ENCODE measurements at places on chromosomes 7 and 10.

GRCh38 chr10:71598621-71599055, 120.9 kb downstream of the C10orf105 start:
- no peak for DNase-seq

- DNase-seq, result no peak
Observed at GRCh38 chr10:119031496-119032059, 2.1 kb downstream of the NANOS1 start.

DNA sequence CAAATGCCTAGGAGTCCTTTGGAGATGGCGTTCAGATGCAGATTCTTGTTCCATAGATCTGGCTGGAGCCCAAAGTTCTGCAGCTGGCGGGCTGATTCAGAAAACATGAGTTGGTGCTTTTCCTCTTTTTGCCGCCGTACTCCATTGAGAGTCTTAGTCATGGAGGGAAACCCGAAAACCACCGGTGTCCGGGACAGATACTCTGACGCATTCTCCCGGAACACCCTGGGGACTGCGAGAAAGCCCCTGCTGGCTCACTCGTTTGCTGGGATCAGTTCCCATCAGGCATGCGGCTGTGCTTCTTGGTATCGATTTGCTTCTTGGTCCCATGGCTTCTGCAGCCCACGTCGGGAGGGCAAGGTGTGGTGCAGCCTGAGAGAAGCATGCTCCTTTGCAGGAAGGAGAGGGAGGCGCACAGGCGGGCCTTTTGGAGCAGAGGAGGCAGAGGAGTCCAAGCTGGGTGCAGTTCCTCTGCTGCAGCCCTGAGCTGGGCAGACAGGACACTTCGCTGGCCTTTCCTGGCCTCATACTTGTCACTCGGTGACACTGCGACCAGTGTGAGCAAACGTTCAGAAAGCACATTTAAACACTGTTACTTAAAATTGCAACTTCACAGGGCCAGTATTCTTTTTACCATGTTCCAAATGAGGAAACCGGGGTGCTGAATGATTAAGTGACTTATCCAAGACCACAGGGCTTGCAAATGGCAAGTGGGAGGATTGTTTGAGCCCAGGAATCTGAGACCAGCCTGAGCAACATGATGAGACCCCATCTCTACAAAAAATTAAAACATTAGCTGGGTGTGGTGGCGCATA, 30.6 kb upstream of the PFKFB3 start:
- DNase-seq, result no peak

- DNase-seq, result peak; percentile 90
Observed at GRCh38 chr10:4947635-4948596, 15.3 kb upstream of the AKR1C1 start.

DNA sequence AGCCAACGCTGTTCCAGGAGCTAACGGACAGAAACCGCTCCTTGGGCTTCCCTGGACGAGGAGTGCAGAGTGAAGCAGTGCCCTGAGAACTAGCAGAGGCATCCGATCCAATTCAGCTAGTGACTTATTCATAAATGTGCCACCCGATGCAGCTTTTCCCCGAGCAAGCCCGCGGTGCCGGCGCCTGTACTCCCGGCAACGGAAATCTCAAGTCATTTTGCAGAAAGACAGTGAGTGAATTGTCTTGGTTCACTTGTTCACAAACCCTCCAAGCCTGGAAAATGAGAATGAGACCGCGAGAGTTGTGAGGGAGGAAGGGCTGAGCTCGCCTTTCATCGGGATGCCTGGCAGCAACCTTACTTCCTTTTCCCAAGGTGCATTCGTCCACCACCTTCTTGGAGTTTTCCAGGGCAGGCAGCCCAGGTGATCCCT, 87.5 kb downstream of the COBL start:
- peak; percentile 63 for DNase-seq

DNA sequence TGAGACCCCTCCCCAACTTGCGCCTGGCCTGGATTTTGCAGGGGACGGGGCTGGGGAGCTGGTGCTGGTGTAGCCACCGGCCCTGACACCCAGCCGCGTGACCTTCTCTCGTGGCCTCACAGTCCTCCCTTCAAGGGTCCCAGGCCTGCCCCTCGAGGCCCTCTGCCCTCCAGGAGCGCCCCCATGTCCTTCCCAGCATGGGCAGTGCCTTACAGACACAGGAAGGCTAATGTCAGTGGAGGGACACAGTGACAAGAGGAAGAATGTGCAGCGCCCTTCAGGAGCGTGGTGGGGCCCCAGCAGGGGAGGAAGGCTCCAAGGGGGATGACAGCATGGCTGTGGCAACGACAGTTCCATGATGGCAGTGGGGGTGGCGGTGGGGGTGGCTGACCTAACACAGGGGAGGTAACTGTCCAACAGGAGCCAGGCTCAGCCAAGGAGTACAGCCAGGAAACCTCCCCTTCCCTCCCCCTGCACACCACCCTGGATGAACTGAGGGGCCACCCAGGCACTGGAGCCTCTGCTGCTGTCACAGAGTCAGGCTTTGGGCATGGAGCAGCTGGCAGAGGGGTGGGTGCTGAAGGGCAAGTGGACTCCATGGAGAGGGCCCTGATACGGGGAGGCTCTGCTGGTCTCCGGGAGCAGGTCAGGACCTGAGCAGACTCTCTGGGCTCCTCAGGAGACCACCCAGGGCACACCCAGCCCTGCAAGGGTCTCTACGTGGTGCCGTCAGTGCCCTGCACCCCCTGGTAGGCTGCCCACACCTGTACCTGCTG, 76.0 kb upstream of the RET start:
- DNase-seq, result no peak

DNA sequence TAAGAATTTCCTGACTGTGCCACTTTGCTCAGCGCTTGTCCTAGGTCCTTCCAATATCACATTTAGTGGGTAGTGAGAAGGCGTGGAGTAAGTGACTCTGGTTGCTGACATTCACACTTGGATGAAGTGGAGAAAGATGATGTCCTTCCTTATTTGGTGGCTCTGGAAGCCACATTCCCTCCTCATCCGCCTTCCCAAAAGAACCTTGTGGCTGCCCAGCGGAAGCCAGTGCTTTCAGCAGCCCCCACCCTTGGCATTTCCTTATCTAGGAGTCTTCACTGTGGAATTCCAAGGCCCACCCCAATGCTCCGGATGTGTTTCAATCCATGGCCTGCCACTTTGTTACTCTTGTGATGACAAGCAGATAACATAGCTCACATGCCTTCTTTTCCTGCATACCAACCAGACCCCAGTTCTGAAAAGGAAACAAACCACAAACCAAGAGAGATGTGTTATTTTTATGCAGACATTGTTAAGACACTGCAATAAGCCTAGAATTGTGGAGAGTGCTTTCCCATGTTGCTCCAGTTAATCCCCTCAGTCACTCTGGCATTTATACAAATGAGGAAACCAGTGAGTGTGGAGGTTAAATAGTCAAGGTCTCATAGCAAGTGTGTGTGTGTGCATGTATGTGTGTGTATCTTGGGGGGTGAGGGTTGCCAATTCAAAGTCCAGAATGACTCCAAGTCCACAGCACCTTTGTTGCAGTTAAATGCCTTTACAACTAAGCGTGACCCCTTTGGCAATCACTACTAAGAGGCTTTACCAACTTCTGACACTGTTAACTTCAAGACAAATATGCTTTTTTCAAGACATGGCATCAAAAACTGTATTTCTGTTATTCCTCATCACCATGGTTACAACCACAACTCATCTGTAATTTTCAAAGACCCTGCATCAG, 10.3 kb upstream of the ANKRD1 start:
- no peak for DNase-seq

DNA sequence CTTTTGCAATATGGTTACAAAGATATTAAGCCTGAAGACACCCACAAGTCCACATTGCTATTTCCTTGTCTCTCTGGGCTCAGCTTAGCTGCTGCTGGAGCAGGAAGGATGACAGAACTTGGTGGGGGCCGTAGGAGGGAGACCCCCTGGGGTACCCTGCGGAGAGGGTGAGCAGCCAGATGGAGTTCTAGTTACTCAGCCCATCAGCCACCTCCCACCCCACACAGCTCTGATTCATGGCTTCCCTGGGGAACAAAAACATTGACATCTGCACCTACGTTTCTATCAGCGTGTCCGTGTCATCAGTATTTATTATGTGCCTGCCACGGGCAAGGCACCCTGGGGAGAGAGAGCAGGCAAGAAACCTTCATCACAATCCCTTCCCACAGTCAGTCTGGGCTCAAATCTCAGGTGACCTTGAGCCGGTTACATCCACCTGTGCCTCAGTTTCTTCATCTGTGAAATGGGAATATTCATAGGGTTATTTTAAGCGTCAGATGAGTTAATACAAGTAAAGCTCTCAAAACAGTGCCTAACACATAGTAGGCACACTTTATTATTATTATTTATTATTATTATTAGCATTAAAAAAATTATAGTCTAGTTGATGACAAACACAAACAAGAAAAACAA, 131.5 kb downstream of the C10orf105 start:
- no peak for DNase-seq

- no peak for DNase-seq
Observed at GRCh38 chr10:92420546-92421275, 129.7 kb downstream of the MARCHF5 start.

- DNase-seq, result peak; percentile 22
Observed at GRCh38 chr10:114427124-114427852, 23.0 kb upstream of the AFAP1L2 start.

DNA sequence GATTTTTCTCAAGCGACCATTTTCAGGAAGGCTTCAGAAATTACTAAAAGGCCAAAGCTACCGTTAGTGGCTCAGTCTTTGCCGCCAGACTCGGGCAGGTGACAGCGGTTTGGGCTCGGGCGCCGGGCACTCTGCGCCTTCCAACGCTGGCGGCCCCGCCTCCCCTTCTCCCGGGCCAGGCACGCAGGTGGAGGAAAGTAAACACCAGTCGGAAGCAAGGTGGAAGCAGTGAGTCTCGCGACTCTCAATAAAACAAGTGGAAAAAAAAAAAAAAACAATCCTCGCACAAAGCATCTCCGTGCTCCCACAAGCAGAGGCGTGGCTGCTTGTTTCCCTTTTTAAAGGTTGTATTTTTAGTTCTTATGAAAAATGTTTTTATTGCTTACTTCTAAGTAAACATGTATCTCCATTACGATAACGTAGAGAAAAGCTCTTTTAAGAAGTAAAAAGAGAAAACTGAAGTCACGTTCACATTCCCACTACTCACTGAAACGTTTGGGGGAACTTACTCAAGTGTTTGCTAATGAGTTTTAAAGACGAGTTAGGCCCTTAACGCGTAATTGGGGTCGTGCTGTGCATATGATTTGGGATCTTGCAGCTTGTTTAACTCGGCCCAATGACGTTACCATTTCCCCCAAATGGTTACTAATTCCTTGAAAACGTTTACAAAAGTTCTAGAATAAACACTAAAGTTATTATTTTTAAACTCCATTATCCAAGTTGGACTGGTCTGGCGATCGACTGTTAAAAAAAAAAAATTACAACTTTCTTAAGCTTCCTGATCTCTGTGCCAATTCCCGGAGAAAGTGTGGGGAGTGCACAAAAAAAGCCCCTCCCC, 864 bp downstream of the CDCA7L start:
- DNase-seq, result peak; percentile 60

DNA sequence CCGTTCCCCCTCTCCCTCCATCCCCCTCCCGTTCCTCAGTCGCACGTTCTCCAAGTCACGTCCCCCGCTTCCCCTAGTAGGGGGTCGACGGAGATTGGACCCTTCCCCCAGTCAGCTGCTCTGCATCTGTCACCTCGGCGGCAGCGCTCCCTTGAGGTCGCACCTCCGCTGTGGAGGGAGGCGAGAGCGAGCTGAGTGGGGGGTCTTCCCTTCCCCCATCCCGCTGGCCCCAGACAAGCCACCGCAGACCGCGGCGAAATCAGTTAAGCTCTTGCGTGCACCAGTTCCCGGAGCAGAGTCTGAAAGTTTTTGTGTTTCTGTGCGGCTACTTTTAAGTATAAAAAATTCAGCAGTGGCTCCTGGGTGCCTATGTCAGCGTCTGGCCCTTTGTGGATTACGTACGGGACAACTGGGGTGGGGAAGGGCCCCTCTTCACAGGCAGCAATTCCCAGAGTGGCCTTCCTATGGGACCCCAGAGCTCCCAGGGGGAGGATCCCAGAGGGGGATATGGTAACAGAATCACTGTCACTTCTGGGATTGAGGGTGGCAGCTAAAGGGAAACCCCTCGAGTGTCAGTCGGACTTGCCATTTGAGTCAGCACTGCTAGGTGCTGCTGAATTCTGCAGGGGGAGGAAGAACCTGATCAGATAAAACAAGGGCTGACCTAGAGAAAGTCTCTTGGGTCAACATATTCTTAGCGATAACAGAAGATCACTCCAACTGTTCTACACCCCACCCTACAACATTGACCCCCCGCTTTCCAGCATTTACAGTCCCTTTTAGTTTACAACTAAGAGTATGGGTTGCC, 12.5 kb upstream of the DDIT4 start:
- peak; percentile 29 for DNase-seq

DNA sequence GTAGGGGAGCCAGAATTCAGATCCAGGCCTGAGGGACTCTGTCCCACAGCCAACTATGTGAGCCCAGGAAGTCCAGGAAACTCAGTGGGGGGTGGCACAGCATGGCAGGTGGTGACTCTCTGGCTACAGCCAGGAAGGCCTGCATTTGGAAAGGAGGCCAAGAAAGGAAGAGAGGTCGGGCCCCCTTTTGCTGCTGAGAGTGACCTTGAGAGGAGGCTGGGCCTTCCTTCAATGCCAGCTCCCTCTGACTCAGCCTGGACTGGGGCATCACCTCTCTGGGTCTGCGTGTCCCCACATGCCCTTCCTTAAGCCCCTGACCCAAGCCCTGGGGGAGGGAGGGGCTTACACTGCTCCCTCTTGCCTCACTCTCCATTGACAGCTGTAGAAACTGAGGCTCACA, 6.4 kb upstream of the MYL10 start:
- peak; percentile 33 for DNase-seq

- DNase-seq, result no peak
Observed at GRCh38 chr7:151436446-151437158, 3.3 kb downstream of the CRYGN start.

- no peak for DNase-seq
Observed at GRCh38 chr7:100676501-100677306, 3.2 kb downstream of the GNB2 start.

All from ACHN (cell line).